ENCODE measurements at places on chromosomes 2 and 18.

- no peak for DNase-seq
Measured at GRCh38 chr2:79714283-79714682, 201.4 kb downstream of the CTNNA2 start.

DNA sequence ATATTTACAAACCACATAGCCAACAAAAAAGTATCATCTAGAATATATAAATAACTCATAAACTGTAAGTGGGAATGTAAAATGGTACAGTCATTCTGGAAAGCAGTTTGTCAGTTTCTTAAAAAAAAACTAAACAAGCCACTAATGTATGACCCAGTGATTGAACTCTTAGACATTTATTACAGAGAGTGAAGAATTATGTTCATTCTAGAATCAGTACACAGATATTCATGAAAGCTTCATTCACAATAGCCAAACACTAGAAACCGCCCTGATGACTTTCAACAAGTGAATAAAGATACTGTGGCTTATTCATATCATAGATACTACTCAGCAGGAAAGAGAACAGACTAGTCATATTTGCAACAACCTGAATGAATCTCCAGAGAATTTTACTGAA is 1541.5 kb downstream of the LRP1B start:
- no peak for DNase-seq

DNA sequence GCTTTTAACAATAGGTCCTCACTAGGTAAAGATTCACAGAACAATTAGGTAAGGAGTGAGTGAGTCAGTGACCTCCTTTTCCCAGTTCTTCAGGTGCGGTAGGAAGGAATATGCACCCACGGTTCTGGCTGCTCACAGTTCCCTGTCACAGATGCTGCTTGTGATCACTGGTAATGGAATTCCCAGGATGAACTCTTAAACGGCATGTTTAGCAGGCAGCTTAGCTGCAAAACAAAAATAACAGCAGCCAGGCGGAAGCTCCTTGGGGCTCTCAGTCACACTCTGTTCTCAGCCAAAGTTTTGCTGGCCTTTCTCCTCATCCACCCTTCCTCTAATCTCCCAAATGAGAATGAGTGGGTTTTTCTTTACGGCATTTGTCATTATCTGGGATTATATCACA is 274.5 kb downstream of the MYT1L start:
- no peak for DNase-seq

DNA sequence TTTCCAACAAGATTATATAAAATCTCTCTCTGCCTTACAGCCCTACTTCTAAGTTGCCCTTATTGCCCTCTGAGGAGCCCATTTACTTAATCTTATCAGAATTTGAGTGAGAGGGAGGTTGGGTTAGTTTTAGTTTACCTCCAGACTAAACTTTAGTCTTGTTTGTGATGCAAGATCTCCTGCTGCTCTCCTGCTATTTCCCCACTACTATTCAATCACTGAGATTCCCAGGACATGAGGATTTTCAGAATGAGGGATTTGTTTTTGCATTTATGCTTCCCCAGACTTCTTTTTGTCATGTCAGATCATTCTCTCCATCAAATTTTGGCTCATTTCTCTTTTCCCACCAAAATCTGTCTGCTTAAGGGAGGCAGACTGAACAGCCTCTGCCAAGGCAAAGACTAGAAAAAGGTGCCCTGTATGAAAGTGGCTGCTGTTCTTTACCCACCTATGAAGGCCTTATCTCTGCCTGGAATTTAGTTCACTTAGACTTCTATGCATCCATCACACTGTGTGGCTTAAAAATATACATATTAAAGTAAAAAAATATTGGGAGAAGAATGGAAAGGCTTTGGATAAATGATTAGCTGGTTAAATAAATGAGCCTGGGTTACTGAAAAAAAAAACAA is 401.3 kb downstream of the PID1 start:
- no peak for DNase-seq

DNA sequence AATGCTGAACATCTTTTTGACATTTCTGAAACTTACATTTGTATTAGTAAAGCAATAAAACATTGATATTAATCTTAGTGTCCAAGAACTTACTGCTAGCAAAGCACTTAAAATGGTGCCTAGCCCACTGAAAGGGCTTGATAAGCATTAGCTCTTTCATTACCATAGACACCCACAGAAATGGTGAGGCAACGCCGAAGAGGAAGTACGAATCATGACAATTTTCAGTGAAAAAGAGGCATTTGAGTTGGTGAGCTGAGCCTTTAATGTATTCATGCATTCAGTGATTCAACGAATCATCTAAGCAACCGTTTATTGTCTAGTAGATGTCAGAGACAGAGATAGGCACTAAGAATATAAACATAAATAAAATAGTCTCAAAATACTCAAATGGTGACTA is 101.1 kb downstream of the PIGN start:
- peak; percentile 23 for DNase-seq

- DNase-seq: no peak
Measured at GRCh38 chr2:119433636-119434327, 2.1 kb downstream of the TMEM37 start.

DNA sequence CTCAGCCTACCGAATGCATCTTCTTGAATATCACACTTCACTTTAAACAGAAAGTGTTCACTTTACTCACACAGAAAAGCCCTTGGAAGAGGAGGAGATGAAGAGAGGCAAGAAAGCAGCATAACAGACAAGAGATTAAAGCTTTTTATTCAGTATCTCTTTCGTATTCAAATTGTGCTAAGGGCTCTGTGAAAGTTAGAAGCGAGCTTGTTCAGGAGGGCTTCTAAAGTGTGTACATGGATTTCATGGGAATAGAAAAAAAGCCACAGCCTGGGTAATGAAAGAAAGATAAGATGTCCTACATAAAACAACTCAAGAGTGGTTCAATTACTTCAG is 531.9 kb downstream of the TMEM182 start:
- DNase-seq: no peak

DNA sequence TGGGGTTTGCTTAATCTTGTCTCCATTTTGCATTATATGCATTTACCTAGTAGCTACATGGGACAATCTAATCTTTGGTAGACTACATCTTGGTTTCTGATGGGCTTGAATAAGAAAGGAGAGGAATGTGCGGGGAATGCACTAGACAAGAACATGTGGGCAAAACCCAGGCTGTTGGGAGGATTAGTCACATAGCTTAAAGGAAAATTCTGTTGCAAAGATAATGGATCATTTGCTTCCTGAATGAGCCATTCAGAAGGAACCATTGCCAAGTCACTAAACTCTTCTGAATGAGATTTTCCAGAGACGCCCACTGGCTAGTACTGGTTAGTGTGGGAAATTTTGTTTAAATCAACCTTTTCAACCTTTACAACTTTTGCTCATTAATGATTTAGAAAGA is 84.8 kb downstream of the OSBPL6 start:
- no peak for DNase-seq

GRCh38 chr2:47666332-47666731 is 116.6 kb upstream of the MSH6 start:
- DNase-seq: no peak

GRCh38 chr2:23457990-23458682 is 73.2 kb downstream of the KLHL29 start:
- no peak for DNase-seq

GRCh38 chr2:126656431-126657147 is 631 bp downstream of the GYPC start:
- peak; percentile 66 for DNase-seq

DNA sequence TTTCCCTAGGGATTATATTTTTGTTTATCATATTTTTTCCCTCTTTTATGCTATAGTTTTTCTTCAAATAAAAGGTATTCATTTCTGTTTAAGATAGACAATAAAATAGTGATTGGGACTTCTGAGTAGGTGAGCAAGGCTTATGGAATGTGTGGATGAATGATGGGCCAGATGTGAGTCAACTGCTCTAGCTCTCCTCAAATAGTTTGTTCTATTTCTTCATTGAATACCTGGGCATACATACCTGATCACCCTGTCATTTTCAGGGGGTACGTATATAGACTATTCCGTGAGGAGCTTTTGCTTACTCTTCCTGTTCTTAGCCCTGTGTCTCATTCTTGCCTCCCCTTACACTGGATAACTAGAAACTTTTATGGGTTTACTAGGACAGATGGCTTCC is 41.9 kb downstream of the BABAM2 start:
- DNase-seq: no peak

GRCh38 chr2:170362313-170362870 is 184.4 kb downstream of the MYO3B start:
- no peak for DNase-seq

DNA sequence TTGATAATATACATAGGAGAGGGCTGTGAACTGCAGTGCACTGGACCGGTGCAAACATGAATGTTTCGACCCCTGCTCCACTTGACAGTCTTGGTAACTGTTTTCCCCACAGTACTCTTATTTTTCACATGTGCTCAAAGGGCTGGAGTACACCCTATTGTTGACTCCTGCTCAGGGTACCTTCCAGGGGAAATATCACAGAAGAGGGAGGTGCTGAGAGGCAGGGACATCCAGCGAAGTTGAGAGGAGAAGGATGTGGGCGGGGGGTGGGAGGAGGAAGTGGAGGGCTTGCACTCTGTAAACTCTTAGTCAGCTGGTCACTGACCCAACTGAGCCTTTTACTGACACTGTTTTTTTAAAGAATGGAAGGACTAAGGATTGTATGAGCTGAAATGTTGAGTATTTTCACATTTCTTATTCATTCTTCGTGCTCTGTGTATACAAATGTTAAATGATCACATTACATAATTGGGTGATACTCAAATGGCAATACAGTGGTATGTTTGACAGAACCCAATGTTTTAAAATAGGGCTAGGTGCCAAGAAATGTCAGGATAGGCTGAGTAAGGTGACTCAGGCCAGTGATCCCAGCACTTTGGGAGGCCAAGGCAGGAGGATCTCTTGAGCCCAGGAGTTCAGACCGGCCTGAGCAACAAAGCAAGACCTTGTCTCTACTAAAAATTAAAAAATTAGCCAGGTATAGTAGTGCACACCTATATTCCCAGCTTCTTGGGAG is 10.0 kb downstream of the INPP4A start:
- peak; percentile 62 for DNase-seq

- no peak for DNase-seq
Measured at GRCh38 chr18:75067996-75068645, 140.8 kb downstream of the PTGR3 start.

- DNase-seq: no peak
Measured at GRCh38 chr2:36871068-36871707, 95.1 kb downstream of the STRN start.

GRCh38 chr2:173749315-173749714 is 215.9 kb downstream of the SP3 start:
- peak; percentile 42 for DNase-seq

GRCh38 chr2:82391386-82391785 is 2067.7 kb downstream of the SUCLG1 start:
- no peak for DNase-seq

DNA sequence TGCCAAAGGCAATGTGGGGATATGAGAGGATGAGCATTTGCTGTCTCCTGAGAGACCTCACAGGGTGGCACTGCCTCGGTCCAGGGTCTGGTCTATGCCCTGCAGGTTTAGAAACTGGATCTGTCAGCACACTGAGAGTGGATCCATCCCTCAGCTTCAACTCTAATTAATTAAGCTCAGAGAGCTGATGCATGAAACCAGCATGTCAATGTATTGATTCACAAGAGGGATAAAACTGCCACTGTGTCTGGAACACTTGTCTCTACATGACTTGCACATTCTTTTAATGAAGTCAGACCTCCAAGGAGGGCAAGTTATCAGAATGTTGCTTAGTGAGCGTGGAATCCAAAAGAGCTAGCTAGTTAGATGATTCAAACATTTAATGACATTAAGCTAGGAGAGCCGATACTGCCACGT is 22.5 kb upstream of the POLE4 start:
- DNase-seq: no peak

- DNase-seq: no peak
Measured at GRCh38 chr2:26412091-26412673, 10.5 kb downstream of the DRC1 start.

DNA sequence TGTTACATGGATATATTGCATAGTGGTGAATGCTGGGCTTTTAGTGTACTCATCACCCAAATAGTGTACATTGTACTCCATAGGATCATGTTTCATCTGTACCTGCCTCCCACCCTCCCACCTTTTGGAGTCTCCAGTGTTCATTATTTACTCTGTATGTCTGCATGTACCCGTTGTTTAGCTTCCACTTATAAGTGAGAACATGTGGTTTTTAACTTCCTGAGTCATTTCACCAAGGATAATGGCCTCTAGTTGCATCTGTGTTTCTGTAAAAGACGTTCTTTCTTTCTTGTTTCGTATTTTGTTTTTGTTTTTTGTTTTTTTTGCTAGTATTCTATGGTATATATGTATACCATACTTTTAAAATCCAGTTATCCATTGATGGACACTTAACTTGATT is 107.5 kb downstream of the MSTN start:
- DNase-seq: no peak

DNA sequence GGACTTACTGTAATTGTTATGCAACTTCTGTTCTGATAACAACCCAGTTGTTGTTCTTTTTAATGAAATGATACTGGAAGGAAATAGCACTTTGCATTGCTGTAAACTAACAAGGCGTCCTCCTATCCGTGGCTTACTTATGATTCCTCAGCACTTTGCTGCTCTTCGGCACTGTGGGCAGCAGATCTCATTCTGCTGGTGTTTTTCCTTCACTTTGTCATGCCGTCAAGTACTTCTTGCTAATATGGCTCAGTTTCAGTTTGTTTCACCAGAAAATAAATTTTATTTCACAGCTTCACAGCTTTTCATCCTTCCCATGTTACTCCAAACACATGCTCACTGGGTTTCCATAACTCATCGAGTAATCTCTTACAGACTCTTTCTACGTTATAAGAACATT is 289.3 kb downstream of the MEIS1 start:
- DNase-seq: no peak

DNA sequence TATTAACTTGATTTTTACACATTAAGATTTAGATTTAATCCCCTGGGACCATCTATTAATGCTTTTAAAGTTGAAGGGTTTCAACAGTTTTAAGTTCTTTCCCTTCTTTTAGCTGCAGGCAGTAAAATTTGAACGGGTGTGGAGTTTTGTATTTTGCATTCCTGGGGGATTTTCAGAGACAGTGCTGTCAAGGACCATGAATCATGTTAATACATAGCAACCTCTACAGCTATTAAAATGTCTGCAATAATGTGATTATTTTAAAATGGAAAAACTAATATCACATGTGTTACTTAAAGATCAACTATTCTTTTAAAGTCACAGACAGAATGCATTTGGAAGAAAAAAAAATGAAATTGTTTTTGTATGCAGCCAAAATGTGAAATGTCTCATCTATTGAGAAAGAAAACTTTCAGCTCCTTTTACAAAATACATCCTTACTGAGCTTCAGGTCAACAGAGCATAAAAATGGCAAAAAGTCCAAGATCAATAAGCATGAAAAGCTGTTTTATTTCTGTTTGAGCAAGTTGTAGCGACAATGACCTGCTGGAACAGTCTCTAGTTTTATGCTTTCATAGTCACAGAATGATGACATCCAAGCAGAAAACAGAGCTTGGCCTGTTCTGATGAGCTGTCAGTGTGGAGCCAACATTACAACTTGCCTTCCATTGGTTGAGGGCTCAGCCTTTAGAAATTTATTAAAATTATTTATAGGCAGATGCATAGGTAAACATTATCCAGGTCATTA is 21.6 kb upstream of the ZNF521 start:
- no peak for DNase-seq

All from Kasumi-1 (cell line).